ENCODE measurements at places on chromosomes 5 and 9.

- DNase-seq, result no peak
Measured at GRCh38 chr5:114327987-114328386, 33.9 kb upstream of the KCNN2 start.

GRCh38 chr5:6644794-6645241, 11.6 kb downstream of the SRD5A1 start:
- DNase-seq, result no peak

GRCh38 chr5:179599100-179599499, 24.4 kb downstream of the HNRNPH1 start:
- no peak for DNase-seq

GRCh38 chr9:13035822-13036221, 243.7 kb downstream of the MPDZ start:
- no peak for DNase-seq

- DNase-seq, result no peak
Measured at GRCh38 chr5:132019857-132020555, 8.5 kb upstream of the ACSL6 start.

Data from fibroblast of skin of abdomen (primary cell).